Mucosa of gallbladder (tissue), 1 donor: ENCODE measurements at places on chromosomes 3 and 15.
A peak's percentile ranks its signal among the peaks of the same experiment; 100 is the strongest.

DNA sequence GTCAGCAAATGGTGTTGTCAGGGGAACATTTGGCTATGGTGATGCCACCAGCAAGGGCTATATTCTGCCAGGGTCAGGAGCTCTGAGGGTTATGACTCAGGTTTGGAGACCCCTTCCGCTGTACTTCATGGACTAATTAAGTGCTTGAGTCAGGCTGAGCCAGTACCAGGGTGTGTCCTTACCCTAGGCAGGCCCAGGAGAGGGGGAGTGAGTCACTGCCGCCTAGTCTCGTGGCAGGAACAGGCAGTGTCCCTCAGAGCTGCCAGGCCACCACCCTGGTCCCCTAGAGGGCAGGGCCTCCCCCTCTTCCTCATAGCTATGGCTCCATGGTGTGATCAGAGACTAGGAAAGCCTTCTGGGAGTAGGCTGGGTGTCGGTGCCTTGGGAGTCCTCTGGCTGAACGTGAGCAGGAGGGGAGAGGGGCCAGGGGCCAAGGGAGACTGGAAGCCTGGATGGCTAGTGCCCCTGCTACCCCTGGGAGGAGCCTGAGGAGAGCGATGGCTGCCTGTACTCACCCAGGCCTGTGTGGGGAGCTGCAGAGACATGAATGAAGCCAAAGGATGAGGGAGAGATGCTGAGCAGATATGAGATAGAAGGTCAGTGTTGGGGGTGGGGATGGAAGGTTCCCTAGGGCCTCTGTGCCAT is 10.6 kb downstream of the MAPKAPK3 start:
- no peak for DNase-seq

- no peak for DNase-seq
Measured at GRCh38 chr3:39249453-39250115, 30.3 kb downstream of the CX3CR1 start.

DNA sequence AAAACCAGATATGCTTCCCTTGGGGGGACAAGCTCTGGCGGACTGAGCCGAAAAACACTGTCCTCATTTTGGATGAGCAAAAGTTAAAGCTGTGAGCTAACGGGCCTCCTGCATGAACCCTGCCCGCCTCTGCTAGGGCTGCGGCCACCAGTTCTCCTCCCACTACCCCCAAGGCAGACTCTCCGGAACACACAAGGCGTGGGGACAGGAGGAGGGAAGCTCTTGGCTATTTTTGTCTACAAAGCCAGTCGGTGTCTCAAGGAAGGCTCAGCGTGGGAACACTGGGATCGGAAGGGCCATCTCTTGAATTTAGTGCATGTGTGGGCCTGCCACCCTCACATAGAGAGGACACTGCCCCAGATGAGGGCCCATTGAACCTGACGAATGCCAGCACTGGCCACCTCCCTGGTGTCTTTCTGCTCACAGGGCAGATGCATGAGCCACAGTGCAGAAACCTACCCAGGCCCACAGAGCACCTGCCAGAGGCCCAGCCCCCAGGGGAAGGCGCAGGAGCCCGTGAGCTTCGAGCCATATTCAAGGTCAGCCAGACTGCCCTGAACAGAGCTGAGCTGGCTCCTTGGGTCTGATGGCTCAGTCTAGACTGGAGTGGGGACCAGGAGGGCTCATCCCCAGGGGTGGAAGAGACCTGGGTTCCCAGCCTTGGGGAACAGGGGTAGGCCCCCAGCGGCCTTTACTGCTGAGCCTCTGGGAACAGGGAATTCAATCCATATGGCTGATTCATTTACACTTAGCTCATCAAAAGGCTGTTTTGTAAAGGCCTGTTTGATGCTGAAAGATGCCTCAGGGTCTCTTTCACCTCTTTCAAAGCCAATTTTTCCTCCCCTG is 38.3 kb downstream of the HCN4 start:
- no peak for DNase-seq

DNA sequence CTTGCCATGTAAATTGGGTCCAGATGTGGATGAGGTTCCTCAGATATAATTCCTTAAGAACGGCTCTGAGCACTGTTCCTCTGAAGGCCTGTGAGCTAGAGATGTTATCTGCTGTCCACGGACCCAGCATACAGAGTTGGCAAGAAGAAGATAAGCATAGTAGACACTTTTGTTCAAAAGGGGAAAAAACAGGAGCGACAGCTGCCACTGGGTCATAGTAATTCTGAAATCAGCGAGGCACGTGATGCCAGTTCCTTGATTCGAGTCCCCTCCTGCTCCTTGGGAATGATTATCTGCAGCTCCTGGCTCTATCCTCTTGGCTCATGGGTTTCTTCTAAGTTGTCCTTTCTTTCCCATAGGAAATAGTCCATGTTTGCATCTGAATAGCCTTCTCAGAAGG is 2.5 kb upstream of the RAB7A start:
- no peak for DNase-seq

GRCh38 chr3:187327845-187328244 is 36.3 kb upstream of the MASP1 start:
- no peak for DNase-seq

DNA sequence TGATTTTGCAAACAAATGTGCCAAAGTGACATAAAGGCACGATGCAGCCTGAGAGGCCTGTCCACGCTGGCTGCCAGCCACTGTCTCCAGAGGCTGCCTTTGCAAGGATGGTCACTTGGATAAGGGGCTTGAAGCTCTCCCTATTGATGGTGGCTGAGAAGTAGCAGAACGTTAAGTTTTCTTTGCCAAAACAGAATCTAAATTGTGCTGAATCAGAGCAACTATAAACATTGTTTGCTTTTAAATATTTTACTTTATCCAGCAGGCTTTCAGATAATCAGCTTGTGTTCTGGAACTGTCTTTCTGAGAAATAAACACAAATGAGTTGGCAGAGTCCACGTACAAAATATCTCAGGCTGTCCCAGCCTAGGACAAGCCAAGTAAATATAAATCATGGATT is 23.8 kb upstream of the CNBP start:
- DNase-seq: no peak

GRCh38 chr15:64596701-64597476 is 136.5 kb downstream of the ZNF609 start:
- no peak for DNase-seq

- DNase-seq: no peak
Measured at GRCh38 chr3:181629029-181629428, 82.7 kb upstream of the SOX2 start.

- no peak for DNase-seq
Measured at GRCh38 chr15:40785164-40785563, 15.4 kb downstream of the C15orf62 start.

GRCh38 chr3:183360971-183361624 is 67.3 kb downstream of the MCF2L2 start:
- no peak for DNase-seq

DNA sequence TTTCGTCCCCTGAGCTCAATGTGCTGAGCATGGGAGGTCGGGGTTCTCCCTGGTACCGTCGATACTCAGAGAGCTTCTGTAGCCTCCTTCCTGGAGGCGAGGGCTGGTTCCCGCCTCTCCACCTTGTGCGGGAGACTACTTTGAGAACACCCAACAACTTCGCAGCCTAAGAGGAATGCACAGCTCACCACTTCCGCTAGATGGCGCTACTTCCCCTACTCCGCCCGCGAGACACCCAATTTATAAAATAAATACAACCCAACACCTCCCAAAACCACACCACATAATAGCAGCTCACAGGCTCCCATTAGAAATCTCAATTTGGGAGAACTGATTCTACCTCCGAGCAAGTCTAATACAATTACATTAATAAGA is 1.2 kb downstream of the RGMA start:
- peak; percentile 76 for DNase-seq

DNA sequence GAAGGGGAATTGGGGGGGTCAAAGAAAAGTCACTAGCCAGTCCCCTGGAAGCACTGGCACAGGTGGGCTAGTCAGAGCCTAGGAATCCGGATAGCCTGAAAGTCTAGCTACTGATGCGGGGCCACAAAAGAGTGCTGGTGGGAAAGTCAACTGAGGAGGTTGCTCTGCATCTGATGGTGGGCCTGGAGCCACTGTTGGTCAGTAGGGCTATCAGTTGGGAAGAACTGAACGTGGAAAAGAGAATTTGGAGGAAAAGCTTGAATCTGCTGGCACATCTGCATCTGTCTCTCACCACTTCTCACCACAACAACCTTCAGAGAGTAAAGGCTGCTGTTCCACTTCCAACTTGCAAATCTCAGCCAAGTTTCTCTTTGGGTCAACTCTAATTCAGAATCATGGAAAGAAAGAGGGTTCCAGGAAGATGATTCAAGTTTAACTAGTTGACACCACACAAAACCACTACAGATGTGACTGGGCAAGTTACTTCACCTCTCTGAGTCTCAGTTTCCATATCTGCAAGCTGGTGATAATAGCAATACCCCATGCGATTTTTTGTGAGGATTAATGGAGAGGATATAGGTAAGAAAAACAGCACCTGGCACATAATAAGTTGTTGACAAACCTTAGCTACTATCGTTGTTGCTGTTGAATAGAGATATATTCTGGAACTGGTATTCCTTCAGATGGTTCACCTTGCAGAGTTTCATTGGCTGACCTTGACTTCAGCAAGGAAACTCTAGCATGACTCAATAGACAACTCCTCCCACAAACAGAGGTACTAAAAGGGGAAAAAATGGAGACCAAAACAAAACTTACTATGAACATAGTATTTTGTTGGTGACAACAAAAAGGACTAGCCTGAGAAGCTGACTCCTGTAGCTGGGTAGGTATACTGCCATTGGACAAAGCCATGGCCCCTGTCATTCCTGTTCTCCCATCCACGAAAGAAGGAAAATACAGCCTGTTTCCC is 280.2 kb upstream of the STT3B start:
- DNase-seq: no peak

DNA sequence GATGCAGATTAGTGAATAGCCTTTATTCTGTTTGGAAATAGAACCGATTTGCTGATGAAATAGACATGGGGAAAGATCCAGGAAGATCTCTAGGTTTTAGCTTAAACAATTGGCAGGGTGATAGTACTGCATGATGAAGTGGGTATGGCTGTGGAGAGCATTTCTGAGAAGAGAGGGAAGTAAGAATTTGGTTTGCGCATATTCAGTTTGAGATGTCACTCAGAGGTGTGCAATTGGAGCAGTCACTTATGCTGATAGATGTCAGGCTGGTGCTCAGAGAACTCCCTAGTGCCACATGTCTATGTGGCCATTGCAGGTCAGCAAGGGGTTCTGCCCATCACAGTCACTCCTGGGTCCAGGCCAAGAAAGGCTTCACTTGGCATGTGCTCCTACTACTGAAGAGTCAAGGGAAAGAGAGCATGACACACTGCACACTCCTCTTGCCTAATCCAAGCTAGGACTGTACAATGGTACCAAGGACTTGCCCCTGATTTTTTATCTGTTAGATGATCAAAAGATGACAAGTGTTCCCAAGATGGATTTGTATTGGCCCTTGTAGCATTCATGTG is 57.2 kb upstream of the ST8SIA2 start:
- no peak for DNase-seq
